ENCODE measurements at places on chromosomes 13 and 19. TPM values are rescaled to one million over a fixed set of nuclear protein-coding genes. Genes with fewer than 3 reads are reported as not detected.

Gene PRX
- 1.1 TPM for total RNA-seq

Gene GFY
- total RNA-seq = not detected

Gene PRKD2
- 52.5 TPM for total RNA-seq

- peak; percentile 81 for DNase-seq
These were observed 5.9 kb downstream of the B3GNT8 start for GRCh38 chr19:41421314-41421713.

- DNase-seq = no peak
These were observed 138.0 kb downstream of the LMO7 start for GRCh38 chr13:75774176-75774575.

DNA sequence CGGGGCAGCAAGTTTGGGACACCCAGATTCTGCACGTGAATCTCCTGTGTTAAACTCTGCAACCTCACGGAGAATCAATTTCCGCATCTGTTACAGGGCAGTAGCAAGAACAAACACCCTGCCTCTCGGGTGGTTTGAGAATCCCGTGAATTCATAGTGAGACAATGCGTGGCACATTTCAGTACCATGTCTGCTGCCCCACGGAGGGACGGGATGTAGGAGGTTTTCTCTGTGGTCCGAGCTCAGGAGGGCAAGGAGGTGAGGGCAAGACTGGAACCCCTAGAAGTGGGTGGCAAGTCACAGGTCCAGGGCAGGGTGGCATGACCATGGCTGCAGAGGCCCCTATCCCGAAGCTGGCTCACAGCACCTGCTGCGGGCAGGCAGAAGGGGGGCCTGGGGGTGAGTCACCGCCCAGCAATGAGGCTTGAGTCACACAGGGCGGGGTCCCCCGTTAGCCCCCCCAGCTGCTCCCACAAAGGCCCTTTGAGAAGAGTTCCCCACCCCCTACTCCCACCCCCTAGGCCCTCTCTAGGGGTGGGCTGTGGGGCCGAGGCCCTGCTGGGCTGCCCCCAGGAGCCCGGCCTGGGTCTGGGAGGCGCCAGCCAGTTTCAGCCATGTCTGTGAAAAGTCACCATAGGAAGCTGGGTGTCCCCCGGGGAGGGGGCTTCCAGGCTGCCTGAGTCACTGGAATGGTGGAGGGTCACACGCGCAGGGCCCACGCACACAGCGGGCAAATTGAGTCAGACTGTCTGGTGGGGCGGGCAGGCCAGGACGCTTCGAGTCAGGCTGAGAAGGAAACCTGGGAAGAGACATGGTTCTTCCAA, 25.8 kb upstream of the NANOS3 start:
- peak; percentile 90 for DNase-seq

DNA sequence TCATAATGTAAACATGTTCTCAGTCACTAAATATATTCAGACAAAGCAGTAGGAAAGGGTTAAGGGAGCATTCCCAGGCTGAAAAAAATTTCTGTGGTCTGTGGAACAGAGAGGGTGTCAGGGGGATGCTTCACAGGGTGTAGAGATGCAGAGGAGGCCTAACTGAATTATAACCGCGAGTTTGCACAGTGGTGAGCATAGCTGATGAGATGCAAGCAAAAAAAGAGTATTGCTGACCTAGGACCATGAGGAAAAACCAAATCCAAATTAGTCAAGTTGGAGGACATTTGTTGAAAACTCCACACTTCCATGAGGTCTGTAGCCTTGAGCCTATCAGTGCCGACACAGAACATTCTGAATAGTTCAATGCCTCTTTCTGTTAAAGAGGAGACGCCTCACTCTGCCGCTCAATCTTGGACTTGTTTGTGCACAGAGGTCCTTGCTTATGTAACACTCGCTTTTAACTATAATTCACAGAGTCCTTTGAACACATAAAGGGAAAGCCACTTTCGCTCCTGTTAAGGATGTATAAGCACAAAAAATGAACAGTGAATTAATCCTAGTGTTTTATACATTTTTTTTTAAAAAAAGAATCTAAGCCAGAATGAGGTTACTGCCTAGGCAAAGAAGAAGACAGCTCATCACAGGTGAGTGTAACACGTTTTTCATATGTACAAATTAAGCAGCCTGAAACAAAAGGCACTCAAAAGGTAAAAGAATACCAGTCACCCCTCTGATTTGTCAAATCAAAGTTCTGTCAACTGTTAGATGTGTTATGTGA, 25.8 kb upstream of the INTS6 start:
- no peak for DNase-seq

Measured in mucosa of descending colon (tissue), 3 donors.